Jurkat, Clone E6-1 (cell line): ENCODE measurements at places on chromosomes 12 and 14.

- no peak for DNase-seq
Observed at GRCh38 chr14:89131004-89131750, 285.9 kb downstream of the FOXN3 start.

- DNase-seq: no peak
Observed at GRCh38 chr14:86084097-86084496, 554.2 kb downstream of the FLRT2 start.

GRCh38 chr12:77488041-77488620 lies 342.6 kb upstream of the NAV3 start:
- no peak for DNase-seq

- no peak for DNase-seq
Observed at GRCh38 chr14:68148276-68148675, 328.7 kb downstream of the RAD51B start.

DNA sequence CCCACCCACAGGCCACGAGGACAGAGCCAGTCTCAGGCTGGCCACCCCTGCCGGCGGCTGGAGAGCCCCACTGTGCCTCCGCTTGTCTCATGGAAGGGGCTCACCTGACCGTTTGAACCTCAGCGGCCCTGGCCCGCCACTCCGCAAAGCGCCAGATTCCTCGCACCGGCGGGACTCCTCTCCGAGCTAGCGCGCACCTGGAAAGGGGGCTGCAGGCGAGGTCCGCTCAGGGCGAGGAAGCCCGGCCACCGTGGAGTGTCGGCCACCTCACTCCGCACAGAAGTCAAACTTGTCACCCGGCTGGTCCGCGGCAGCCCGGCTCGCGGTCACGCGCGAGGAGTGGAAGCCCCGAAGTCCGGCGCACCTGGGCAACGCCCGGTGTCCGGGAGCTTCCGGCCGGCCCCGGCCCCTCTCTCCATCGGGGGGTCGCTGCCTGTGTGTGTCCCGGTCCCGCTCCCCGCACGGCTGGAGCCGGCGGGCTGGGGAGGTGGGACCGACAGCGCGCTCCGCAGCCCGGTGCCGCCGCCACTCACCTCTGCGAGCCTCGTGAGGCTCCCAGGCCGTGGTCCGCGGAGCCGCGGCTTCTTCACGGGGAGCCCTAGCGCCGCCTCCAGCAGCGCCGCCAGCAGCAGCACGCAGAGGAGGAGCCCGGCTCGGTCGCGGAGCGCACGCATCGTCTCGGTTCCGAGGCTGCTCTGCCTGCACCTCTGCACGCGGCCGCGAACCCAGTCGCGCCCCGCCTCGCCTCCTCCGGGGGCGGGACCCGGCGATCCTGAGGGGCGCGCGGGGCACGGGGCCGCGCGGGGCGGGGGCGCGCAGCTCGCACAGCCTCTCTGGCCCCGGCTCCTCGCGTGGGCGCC lies at the start of gene ISM2:
TSS of gene ISM2 (minus strand) at position 697 of the 860 bp plus-strand sequence. CDS start at position 674, 23 bp downstream.
- no peak for DNase-seq

DNA sequence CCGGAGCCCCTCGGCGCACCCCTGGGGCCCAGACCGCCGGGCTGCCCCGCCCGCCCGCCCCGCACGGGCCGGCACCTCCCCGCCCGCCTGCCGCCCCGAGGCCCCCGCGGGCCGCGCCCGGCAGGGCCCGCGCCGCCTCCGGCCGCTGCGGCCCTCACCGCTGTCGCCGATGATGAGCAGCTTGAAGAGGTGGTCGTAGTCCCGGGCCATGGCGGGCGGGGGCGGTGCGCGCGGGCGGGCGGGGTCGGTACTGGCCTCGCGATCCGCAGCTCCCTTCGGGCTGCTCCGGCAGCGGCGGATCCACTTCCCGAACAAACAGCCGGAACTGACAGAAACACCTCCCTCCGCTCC lies at the start of gene RAB35:
TSS of gene RAB35 (minus strand) at position 313 of the 351 bp plus-strand sequence. CDS start at position 210, 103 bp downstream.
- DNase-seq: no peak

- no peak for DNase-seq
Observed at GRCh38 chr12:106487664-106488063, 95.1 kb upstream of the RFX4 start.
